ENCODE measurements at places on chromosomes 7 and 10.

DNA sequence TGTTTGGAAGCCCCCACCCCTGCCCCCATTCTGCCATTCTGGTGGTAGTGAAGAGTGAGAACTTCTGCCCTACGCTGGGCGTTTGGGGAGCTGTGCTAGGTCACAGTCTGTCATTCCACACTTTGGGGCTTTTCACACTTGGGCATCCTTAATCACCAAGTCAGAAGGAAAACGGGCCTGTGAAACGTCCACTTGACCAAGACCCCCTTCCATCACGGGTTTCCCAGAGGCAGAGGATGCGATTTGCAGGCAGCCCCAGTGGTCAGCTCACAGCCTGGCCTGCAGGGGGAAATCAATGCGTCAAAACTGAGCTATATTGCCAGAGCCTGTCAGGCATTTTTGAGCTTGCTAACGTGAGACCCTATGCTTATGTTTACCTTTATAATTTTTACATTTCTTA lies 663.3 kb upstream of the MGMT start:
- no peak for DNase-seq

GRCh38 chr7:18655506-18655905 lies 160.0 kb downstream of the HDAC9 start:
- DNase-seq: no peak

DNA sequence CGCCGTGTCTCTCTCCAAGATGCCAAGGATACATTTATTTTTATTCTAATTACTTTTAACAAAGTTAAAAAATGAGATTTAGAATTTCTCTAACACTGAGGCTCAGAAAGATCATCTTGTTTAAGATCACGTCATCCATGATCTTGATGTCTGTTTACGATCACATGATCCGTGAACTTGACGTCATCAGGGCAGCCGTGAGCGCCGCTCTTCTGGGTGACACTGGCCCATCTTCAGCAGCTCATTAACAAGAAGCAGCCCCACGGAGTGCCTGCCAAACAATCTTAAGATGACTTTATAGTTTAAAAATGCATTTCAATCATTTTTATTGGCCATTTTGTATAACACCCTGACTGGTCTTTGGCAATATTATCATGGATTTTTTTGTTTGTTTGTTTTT lies 291.1 kb upstream of the PRKCQ start:
- DNase-seq: no peak

- no peak for DNase-seq
Observed at GRCh38 chr7:44075296-44076075, 6.8 kb downstream of the POLM start.

- no peak for DNase-seq
Observed at GRCh38 chr10:69641261-69641980, 11.4 kb downstream of the FAM241B start.

DNA sequence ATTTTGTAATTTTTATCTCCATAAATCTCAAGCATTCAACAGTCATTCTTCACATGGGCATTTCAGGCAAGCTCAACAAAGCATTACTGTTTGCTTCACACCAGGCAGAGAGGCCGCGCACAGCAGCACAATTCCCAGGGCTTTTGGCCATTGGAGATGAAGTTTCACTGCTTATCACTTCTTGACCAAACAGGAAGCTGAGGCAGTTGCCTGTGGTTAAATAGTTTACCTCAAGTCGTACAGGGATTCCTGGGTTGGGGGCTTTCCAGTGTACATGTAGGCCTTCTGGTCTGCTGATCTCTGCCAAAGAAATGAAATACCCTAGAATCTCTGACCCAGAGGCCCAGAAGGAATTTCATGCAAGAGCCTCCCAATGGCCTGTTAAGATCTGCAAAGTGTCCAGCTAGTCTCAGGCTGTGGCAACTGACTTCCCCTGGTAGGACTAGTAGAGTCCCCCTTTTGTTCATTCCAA lies 11.2 kb upstream of the PRDX3 start:
- no peak for DNase-seq

All from GM12864 (cell line).